ENCODE measurements at places on chromosomes 5 and 9.
A peak's percentile ranks its signal among the peaks of the same experiment; 100 is the strongest.

DNA sequence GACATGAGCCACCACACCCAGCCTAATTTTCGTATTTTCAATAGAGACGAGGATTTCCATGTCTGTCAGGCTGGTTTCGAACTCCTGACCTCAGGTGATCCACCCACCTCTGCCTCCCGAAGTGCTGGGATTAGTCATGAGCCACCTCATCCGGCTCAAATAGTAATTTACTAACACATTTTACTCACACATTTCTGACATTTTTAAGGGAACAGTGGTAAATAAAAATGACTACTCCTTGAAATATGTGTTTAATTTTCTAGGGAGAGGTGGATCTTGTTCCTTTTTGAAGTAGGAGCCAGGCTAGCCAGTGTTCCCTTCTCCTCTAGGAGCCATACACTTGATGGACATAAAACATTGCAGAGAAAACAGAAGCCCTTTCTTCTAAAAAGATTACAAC, 55.2 kb upstream of the ERBIN start:
- no peak for DNase-seq

DNA sequence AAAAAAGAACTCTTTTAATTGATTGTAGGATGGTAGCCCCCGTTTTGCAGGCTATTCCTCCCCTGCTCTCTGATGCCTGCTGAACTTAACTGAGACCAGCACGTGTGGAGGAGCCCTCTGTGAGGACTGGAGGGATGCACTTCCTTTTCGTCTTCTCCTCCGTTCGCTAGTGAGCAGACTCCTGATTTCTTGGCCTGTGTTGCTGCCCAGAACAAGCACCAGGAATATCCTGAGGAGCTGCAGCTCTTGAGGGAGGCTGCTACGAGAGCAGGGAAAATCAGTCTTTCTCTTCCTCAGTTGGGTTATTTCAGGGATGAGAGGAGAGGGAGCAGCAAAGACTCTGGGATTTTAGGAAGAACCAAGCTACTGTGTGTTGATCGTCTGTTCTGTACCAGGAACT, 74.7 kb downstream of the ARHGAP26 start:
- DNase-seq = no peak

GRCh38 chr9:134317400-134317789, 8.9 kb upstream of the RXRA start:
- DNase-seq = no peak

GRCh38 chr5:109907731-109908130, 218.0 kb downstream of the MAN2A1 start:
- DNase-seq = no peak

DNA sequence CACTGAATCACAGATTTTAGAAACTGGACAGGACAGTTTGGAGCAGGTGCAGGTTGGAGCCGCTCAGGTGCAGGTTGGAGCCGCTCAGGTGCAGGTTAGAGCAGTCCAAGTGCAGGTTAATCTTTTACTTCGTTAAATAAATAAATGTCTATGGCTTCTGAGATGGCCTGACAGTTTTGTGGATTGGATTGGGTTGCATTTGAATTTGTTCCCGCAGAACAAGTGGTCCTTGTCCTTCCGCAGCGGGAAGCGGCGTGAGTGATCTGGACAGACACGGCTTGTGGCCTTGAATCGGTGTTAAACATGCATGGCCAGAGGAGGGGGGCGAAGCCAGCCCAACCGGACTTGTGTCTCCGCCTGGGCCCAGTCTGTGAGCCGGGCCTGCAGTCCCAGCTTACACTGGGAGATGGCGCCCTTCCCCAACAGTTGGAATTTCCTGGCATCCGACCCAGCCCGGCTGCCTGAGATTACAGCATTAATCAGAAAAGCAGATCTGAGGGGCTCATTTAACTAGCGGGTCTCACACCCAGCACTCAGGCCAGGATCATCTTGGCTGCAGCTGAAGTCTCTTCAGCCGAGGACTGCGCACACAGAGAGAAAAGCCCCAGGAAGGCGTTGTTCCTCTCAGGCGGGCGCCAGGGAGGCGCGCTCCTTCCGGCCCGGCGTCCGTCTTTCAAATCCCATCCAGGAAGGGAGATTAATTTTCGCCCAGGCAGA, 1.5 kb upstream of the OLFM1 start:
- DNase-seq = no peak

- no peak for DNase-seq
These were observed 35.0 kb upstream of the TBC1D2 start for GRCh38 chr9:98290411-98290810.

- DNase-seq = no peak
These were observed 196.7 kb downstream of the SREK1 start for GRCh38 chr5:66340786-66341185.

GRCh38 chr9:69223605-69224004, 49.5 kb downstream of the TJP2 start:
- no peak for DNase-seq

- DNase-seq = no peak
These were observed 5.1 kb upstream of the WWC1 start for GRCh38 chr5:168286386-168286785.

GRCh38 chr9:131739959-131740648, at the start of gene RAPGEF1:
RAPGEF1 (minus strand) TSS chr9:131740076; CDS start chr9:131739830, 246 bp downstream.
- DNase-seq = peak; percentile 79

GRCh38 chr9:36877239-36877638, 156.8 kb downstream of the PAX5 start:
- DNase-seq = no peak

DNA sequence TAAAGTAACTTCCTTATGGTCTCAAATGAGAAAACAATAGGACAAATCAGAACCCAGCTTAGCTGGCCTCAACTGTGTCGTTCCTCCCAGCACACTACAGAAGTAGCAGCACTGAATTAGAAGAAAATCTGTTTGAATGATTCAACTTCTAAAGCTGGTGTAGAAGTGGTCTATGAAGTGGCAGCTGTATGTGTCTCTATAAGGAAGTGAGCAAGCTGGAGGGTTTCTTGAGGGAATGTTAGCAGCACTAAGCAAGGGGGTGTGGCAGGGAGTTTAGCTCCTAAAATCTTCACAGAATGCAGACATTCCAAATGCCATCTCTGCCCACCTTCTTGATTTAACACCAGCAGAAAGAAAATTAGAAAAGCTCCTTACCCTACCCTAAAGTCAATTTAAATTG, 4.1 kb downstream of the KLF9 start:
- no peak for DNase-seq

GRCh38 chr9:3884736-3885135, 358.9 kb upstream of the RFX3 start:
- no peak for DNase-seq

- no peak for DNase-seq
These were observed 312.0 kb upstream of the EDIL3 start for GRCh38 chr5:84696651-84697050.

DNA sequence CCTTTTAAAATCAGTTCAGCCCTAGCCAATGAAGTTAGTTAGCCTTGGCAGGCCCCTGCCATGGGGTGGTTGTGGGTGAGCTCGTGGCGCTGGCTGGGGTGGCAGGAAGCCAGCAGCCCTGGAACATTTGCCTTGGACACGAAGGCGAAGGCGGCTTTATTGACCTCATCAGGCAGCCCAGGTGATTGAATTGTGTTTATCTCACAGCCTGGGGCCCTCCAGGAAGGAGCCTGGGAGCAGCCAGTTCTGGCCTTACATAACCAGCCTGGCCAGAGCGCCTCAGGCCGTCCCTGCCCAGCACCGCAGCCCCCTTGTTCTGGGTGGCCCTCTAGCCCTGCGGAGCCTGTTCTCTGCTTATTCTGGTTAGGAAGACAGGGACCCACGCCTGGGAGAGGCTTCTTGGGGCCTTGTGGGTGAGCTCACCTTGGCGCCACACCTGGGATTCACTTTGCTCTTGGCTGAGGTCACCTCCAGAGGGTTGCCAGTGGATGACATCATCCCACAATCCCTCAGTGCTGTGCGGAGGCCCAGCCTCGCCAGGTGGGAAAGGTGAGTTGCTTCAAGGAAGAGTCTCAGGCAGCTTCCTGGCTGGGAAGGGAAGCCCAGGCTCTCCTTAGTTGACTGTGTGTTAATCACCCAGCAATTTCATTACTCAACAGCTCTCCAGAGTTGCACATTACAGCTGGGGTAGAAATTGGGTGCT, 54.4 kb upstream of the RPL26L1 start:
- DNase-seq = no peak

GRCh38 chr5:73321757-73322436, 126.7 kb downstream of the FOXD1 start:
- DNase-seq = no peak

- no peak for DNase-seq
These were observed 326.8 kb downstream of the BNC2 start for GRCh38 chr9:16543686-16544085.

DNA sequence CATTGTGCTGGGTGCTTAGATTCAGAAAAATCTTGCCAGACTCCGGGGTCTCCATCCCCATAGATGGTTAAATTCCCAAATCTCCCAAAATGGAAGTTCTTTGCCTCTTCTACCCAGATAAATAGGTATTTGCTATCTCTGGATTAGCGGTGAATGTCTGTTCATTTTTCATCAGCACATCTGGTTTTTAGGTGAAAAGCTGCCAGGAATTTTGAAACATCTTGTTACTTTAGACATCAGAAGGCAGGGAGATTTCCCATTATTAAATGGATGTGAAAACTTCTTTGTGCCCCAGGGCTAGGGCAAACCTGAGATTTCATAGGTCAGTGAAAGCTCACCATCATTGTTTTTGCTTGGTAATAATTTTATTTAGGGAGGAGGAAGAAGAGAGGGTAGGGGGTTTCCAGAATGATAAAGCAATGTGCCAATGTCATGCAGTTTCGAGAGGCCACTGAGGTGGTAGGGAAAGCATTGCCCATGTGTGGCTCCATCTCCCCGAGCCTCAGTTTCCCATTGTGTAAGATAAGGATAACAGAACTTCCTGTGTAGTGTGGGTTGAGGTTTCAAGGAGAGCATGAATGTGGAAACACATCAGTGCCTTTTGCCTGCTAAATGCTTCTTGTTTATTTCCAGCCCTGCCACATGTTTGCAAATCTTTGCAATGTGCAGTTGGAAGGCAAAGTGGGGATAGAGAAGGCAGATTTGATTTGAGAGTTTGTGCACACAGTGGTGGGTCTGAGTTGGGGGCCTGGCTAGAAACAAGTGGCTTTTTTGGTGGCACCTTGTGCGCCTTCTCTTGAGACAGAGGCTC, 147.2 kb upstream of the KLF4 start:
- DNase-seq = no peak

- no peak for DNase-seq
These were observed 47.0 kb downstream of the RAPGEF1 start for GRCh38 chr9:131692612-131693562.

GRCh38 chr9:68708513-68708912, 3.5 kb downstream of the PIP5K1B start:
- no peak for DNase-seq

GRCh38 chr9:21030389-21031035, 928 bp downstream of the HACD4 start:
- no peak for DNase-seq

DNA sequence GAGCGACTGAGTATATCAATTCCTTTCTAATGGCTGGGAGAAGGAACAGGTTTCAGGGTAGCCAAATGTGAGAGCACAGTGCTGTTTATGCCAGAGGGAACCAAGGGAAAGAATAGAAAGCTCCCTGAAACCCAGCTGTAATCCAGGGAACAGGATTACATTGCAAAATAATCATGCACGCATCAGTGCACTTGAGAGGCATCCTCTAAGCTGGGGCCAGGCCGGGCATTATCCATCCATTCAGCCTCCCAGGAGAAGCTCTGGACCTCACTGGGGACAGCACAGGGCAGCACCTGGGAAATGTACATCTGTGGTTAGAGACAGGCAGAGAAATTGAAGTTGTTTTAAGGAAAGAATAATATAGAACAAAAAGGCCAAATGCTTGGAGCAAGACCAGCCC, 72.7 kb downstream of the MTRR start:
- DNase-seq = no peak

DNA sequence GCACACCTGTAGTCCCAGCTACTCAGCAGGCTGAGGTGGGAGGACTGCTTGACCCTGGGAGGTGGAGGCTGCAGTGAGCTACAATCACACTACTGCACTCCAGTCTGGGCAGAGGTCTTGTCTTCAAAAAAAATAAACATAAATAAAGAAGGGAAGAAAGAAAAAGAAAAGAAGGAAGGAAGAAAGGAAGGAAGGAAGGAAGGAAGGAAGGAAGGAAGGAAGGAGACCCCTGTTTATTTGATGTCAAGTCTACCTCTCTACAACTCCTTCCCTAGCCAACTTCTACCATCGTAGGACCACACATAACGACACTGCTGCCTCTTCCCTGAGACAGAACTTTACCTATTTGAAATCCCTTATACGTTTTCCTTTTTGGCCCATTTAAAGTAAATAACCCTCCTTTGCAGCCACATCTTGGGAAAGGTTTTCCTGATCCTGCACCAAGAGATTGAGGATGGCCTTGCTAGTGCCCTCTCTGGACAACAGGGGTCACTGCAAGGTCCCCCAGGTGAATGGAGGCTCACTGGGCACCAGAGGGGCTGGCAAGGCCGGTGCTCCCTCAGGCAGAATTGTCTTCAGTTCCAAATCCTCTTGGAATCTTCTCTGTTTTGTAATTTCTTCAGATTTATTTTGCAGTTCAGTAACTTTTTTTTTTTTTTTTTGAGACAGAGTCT, 10.5 kb downstream of the RPS14 start:
- DNase-seq = no peak

DNA sequence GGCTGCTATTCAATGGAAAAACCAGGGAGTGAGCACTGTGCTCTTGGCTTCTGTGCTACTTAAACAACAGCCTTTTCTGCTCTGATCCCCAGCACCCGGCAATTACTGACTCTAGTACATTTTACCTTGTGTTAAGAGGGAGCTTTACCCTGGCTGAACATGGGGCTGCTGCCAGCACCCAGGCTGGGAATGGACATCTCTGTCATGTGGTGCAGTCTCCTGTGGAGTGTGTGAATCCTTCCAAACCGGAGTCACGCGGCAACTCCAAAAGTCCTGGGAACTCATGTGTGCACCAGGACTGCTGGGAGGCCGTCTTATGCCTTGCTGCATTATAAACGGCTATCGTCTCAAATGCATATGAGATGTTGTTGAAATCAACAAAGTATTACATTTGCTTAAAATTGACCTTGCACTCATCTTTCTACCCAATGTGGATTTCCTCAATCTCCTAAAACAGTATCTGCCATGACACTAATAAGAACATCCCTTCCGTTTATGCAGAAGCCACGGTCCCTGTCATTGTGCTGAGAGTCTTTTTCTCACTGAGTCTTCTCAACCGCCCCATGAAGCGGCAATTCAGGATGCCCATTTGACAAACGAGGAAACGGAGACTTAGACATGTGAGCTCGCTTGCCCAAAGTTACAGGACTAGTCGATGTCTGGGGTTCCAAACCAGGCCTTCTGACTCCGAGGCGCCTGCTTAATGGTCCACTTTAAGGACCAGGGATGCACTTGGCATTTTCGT, 884 bp upstream of the GSN start:
- DNase-seq = no peak

- DNase-seq = no peak
These were observed 16.1 kb downstream of the PCBD2 start for GRCh38 chr5:134920848-134921575.

DNA sequence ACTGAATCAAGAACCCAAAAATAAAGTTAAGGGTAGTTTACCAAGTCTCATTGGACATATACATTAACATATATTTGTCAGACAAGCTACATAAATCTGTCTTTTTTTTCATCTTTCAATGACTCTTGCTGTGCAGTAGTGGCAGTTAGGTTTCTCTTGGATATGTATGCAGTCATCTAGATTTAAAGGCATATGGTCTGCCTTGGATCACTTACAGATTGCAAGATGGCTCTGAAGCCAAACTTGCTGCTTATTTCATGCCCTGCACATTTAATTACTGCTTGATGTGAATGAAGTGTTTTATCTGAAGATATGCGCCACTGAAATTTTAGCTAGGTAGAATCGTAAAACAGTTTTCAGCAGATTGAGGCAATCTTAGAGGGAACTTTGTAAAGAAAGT, 18.6 kb upstream of the MAN2A1 start:
- no peak for DNase-seq

Measured in CD4-positive, alpha-beta T cell (primary cell).